ENCODE measurements at places on chromosomes 13 and 19. TPM values are rescaled to one million over a fixed set of nuclear protein-coding genes. Genes with fewer than 3 reads are reported as not detected.

Gene CFAP97D2
- not detected for total RNA-seq

Gene PTGIR
- 8.5 TPM for total RNA-seq

Gene CGB7
- total RNA-seq, result 0.23 TPM

Gene PSG2
- total RNA-seq, result not detected

Gene DCT
- total RNA-seq, result 0.12 TPM

Gene CLIP3
- total RNA-seq, result 3.7 TPM

Gene PDX1
- total RNA-seq, result not detected

Gene ATP8A2
- under 0.01 TPM for total RNA-seq

Gene RNF225
- 0.15 TPM for total RNA-seq

Gene GIPC3
- total RNA-seq, result 0.08 TPM

Gene CLN5
- 17.9 TPM for total RNA-seq

Gene MCEMP1
- total RNA-seq, result not detected

Gene CBARP
- total RNA-seq, result 1.1 TPM

Gene ZSCAN4
- not detected for total RNA-seq

Gene ZFR2
- total RNA-seq, result not detected

Gene PCDH17
- total RNA-seq, result 0.08 TPM

Gene STARD13
- total RNA-seq, result 17.0 TPM

Gene TTC9B
- total RNA-seq, result not detected

Gene TTYH1
- total RNA-seq, result not detected

Gene NRTN
- total RNA-seq, result not detected

Gene ZNF432
- 6.1 TPM for total RNA-seq

Gene LILRB2
- total RNA-seq, result not detected

Gene NAXD
- 17.4 TPM for total RNA-seq

Gene CGB5
- not detected for total RNA-seq

Gene MARK4
- 12.3 TPM for total RNA-seq

Gene IZUMO2
- not detected for total RNA-seq

Gene PNMA8A
- 0.94 TPM for total RNA-seq

Gene CYP2A6
- total RNA-seq, result not detected

Gene SOHLH2
- 0.38 TPM for total RNA-seq

Gene COX7A1
- total RNA-seq, result 50.9 TPM

Gene GPR12
- not detected for total RNA-seq

Gene BRSK1
- 11.3 TPM for total RNA-seq

Gene FCHO1
- 0.12 TPM for total RNA-seq

Gene MRI1
- total RNA-seq, result 21.6 TPM

Gene METTL21C
- not detected for total RNA-seq

Gene ZAR1L
- not detected for total RNA-seq

Gene KIR2DL3
- not detected for total RNA-seq

Gene ZNF471
- total RNA-seq, result 2.9 TPM

Gene RNF6
- 35.6 TPM for total RNA-seq

Gene PALM3
- total RNA-seq, result 0.30 TPM

Gene LIN7B
- 6.2 TPM for total RNA-seq

Gene PLVAP
- total RNA-seq, result 1.1 TPM

Gene FFAR2
- total RNA-seq, result not detected

Gene RXFP2
- not detected for total RNA-seq

Gene RUBCNL
- total RNA-seq, result 18.5 TPM

Gene PSG11
- total RNA-seq, result not detected

Gene URAD
- not detected for total RNA-seq

Gene LGALS13
- not detected for total RNA-seq

Gene FGF22
- total RNA-seq, result not detected

Gene AXL
- 136 TPM for total RNA-seq

Gene NTF4
- 0.23 TPM for total RNA-seq

Gene CLEC17A
- total RNA-seq, result not detected

Gene DAND5
- not detected for total RNA-seq

Gene ZNF221
- total RNA-seq, result 6.3 TPM

Gene LAIR1
- not detected for total RNA-seq
